Nasal cavity respiratory epithelium epithelial cell of viscerocranial mucosa (primary cell): ENCODE measurements at places on chromosomes 3 and 15. TPM values are rescaled to one million over a fixed set of nuclear protein-coding genes. Genes with fewer than 3 reads are reported as not detected.

The PCLAF gene
- total RNA-seq, result 1.4 TPM in 2 replicates

The NR1I2 gene
- under 0.01 TPM in 2 replicates for total RNA-seq

The ACP3 gene
- 0.34 and 5.0 TPM in 2 replicates for total RNA-seq

The ZBED2 gene
- total RNA-seq, result 2.1 and 8.2 TPM in 2 replicates

The MAP6D1 gene
- 0.68 and 2.3 TPM in 2 replicates for total RNA-seq

The MYRIP gene
- under 0.01 TPM in 1 of 2 replicates, not detected in the other for total RNA-seq

The ILDR1 gene
- 1.4 and 1.7 TPM in 2 replicates for total RNA-seq

The LRRC31 gene
- not detected in 2 replicates for total RNA-seq

The CLDN18 gene
- total RNA-seq, result not detected in 2 replicates

The TRPM1 gene
- under 0.01 and 0.68 TPM in 2 replicates for total RNA-seq

The CSTA gene
- total RNA-seq, result 114 and 450 TPM in 2 replicates

The TIMP4 gene
- total RNA-seq, result 1.4 and 2.2 TPM in 2 replicates
